Breast epithelium (tissue), 4 donors: ENCODE measurements at places on chromosomes 12 and 14.

DNA sequence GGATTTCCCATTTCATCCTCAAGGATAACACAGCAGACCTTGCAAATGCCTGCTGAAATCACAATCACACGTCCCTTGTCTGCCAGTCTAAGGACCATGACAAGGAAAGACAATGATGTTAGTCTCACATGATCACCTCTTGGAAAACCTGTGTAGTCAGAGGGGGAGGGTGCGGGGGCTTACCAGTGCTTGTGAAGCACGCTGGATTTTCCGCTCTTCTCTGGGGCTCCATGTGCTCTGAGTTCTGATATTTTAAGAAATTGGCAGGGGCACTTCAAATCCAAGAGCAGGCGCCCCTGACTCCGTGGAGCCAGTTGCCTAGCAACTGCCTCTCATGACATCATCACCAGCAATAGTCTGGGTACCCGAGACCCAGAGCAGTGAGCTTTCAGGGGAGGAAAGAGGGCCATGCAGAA, 200.9 kb upstream of the C14orf180 start:
- no peak for DNase-seq

- no peak for DNase-seq
Observed at GRCh38 chr12:8561011-8561410, 20.3 kb upstream of the CLEC4E start.

- no peak for DNase-seq
Observed at GRCh38 chr12:107780298-107780697, 5.8 kb downstream of the ASCL4 start.

GRCh38 chr12:48999371-49000131, at the start of gene DDN:
Gene DDN, minus strand, starts transcription at chr12:48999375. Its CDS starts 88 bp downstream, at chr12:48999287.
- no peak for DNase-seq

- no peak for DNase-seq
Observed at GRCh38 chr12:107152315-107152714, 59.0 kb upstream of the CRY1 start.
